Natural killer cell treated with Interleukin-12 subunit alpha and Interleukin-12 subunit beta and Interleukin-15 and Interleukin-18, amount 100 ng/mL, for 72 hours (primary cell): ENCODE measurements at places on chromosomes 4 and X.
A peak's percentile ranks its signal among the peaks of the same experiment; 100 is the strongest.

GRCh38 chr4:180617196-180617595 is 1626.0 kb upstream of the TENM3 start:
- DNase-seq: no peak

GRCh38 chr4:47572981-47573380 is 87.9 kb downstream of the ATP10D start:
- DNase-seq: no peak

DNA sequence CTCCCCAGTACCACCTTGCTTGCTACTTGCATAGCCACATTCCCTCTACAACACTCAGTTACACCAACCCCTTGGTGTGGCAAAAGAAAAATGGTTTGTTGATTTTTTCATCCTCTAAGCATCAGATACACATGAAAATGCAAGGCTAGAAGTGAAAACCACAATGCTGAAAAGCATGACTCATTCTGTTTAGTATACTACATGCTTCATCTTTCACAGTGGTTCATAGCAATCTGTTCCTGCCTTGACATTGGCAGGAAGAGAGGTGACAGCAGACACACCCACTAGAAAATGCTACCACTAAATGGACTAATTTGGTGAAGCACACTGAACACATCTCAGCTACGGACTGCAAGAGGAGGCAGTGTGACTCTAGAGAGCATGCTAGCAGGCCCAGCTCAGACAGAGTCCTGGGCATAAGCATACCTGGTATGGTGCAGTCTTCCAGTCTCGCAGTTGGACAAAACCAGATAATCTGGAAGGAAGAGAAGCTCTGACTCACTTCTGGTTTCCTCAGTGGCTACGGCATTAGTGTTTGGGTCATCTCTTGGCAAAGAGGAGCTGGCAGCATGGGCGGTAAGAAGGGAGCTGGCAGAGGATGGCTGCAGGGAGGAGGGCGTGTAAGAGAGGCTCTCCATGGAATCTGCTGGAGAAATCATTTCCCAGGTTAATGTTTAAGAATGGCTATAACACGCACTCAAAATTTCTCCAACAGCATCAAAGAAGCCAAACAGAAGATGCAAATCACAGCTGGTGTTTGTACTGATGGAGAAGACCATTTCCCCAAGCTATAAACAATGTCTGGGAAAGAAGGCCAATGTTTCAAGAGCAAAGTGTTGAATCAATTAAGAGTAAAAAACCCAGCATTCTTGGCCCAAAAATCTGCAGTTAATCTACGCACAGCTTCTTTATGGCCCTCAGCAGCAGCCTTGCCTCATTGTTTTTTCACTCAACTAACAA is 37.8 kb downstream of the GAB3 start:
- DNase-seq: peak; percentile 72

DNA sequence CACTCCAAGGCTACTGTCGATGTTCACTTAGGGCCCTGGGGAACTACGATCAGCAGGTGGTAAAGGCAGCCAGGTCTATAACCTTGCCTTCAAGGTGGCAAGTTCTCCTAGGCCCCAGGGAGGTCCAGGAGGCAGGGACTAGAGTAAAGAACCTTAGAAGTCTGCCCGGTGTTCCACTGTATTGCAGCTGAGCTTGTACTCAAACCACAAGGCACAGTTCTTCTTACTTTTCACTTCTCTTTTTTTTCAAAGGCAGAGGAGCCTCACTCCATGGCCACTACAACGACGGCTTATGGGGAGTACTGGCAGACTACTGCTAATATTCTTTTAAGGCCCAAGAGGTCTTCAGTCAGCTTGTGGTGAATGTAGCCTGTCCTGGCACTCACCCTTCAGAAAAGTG is 78.8 kb upstream of the GPR174 start:
- no peak for DNase-seq
